Adrenal gland (tissue), 19 donors: ENCODE measurements at places on chromosomes 12 and 14. TPM values are rescaled to one million over a fixed set of nuclear protein-coding genes. Genes with fewer than 3 reads are reported as not detected.

- no peak for DNase-seq
These were observed 50.2 kb downstream of the C14orf132 start for GRCh38 chr14:96089401-96089800.

- DNase-seq, result no peak
These were observed 393.5 kb downstream of the NOVA1 start for GRCh38 chr14:26204366-26204727.

Gene TSPAN8
- 7.0 TPM for polyA plus RNA-seq

GRCh38 chr12:106736051-106736957 is 38.2 kb upstream of the RIC8B start:
- DNase-seq, result no peak

GRCh38 chr14:97219431-97220017 is 422.3 kb downstream of the VRK1 start:
- no peak for DNase-seq
